ENCODE measurements at places on chromosomes 2 and 18.

- DNase-seq: no peak
Measured at GRCh38 chr2:9724565-9724964, 93.8 kb upstream of the YWHAQ start.

DNA sequence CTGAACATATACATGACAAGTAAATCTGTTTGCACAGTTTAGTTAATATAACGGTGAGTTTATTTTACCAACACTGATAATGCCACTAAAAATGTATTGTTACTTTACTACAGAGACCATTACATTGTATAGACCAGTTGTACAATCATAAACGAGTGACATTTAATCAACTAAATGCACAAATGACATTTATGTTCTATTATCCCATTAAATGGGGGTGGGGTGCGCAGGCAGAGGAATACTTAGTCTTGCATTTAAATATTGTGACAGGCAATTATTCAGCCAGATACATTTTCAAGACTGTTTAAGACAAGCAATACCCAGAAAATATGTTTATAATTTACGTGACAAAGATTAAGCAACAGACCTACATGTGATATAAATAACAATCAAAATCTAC is 72.0 kb upstream of the CHAC2 start:
- DNase-seq: no peak

GRCh38 chr2:32933756-32934095 is 13.0 kb upstream of the LTBP1 start:
- DNase-seq: no peak

DNA sequence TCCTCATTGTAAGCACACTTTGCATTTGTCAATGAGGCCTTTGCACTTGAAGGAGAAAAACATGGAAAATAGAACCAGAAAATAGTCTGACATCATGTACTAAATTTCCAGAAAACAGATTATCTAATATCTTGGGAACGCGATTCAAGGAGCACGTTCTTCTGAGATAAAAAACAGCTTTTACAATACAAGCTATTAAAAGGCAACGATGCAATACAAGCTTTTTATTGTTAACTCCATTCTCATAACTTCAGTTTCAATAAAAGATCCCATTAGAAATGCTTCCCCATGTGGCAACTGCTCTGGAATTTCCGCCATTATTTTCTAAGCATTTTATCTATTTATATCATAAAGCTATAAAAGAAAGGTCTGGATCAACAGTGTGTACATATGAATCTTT is 40.3 kb downstream of the NRXN1 start:
- no peak for DNase-seq

- DNase-seq: no peak
Measured at GRCh38 chr18:755506-755905, 43.1 kb upstream of the ENOSF1 start.

DNA sequence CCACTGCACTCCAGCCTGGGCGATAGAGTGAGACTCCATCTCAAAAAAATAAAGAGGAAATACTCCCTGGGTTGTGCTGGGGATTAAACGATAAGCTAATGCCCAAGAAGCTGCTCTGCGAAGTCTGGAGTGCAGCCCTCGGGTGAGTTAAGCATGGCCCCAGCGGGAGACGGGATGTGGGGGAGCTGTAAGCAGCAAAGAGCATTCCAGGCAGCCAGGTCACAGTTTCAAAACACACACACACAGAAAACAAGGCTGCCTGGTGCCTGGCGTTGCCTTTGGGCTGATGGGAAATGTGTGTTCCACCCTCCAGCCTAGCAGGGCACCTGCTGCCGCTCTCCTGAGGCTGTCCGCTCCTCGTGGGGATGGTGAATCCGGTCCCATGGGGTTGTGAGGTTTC is 24.1 kb downstream of the ODC1 start:
- no peak for DNase-seq

DNA sequence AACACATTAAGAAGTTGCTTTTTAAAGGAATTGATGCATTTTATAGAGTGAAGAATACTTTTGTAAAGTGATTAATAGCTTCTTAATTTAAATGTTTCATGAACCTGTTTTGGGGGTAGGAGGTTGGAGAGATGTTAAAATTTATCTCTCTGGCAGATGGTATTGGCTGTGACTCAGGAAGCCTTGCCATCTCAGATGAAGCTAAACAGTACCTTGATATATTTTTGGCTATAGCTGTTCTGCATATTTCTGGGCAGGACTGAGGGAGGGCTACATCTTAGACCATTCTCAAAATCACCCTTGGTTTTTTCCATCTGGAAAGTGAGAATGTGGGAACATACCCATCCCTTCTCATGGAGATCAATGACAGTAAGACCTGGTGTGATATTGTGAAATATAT is 13.4 kb downstream of the CAPN14 start:
- DNase-seq: no peak

GRCh38 chr18:79687806-79688205 is 8.2 kb downstream of the CTDP1 start:
- no peak for DNase-seq

GRCh38 chr2:2577407-2577831 is 246.3 kb upstream of the MYT1L start:
- DNase-seq: no peak

DNA sequence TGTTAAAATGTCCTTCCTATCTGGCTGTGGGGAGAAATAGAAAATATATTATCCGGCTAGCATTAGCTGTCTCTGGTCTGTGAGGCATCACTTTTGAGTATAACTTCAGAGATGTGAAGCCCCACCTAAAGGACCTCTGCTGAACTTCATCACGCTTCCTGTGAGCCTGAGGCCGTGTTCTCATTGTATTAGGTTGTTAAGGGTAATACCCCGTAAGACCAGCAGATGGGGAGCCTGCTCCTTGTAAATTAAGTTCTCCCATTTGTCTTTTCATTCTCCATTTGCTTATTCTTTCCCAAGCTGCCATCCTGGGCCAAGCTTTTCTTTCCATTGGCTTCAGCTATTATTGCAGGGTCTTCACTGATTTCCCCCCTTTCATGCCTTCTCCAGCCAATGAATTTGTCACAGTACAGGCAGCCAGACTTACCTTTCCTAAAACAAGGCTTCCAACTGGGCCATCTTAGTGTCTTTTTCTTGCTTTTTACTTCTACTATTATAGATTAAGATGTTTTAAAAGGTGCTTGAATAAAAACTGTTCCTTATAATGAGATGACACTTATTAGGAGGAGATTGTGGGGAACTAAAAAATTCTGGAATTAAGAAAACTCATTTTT is 12.4 kb downstream of the NIF3L1 start:
- DNase-seq: peak; percentile 58

DNA sequence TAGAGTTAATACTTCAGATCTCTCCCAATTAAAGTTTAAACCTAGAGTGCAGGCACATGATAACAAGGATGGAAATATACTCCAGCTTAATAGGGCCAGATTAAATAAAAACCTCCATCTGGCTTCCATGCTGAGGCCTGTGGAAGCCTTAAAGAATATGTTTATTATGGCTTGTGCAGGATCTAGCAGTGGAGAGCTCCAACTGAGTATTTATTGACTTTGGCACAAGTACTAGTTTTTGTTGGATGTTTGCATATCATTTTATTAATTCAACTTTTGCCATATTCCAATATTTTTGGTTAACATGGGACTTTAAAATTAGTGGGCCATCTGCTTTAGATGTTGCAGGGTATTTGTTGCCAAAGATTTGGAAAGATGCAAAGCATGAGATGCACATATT is 860.4 kb upstream of the SOX11 start:
- DNase-seq: no peak
